Neural progenitor cell (in vitro differentiated cells): ENCODE measurements at places on chromosomes 12 and 14.

- peak overlapping the region; percentile 100 for H3K4me3 ChIP-seq
- peaks cover 5% of the 10 kb centered on the region for H3K36me3 ChIP-seq
- H3K27me3 ChIP-seq: peaks cover 15% of the 10 kb centered on the region
- peak overlapping the region; percentile 99 for H3K27ac ChIP-seq
- H3K4me1 ChIP-seq: peaks cover 60% of the 10 kb centered on the region
Observed at GRCh38 chr12:6768990-6769389, 2.8 kb downstream of the PTMS start.

GRCh38 chr14:64573109-64573508, 23.3 kb downstream of the PPP1R36 start:
- H3K27me3 ChIP-seq: no peaks in the 10 kb centered on the region
- DNase-seq: peak; percentile 9
- H3K4me1 ChIP-seq: peaks cover 10% of the 10 kb centered on the region
- no peak overlapping the region for H3K4me3 ChIP-seq

GRCh38 chr12:92912052-92912451, 17.0 kb downstream of the EEA1 start:
- no peak overlapping the region for H3K4me3 ChIP-seq
- H3K4me1 ChIP-seq: no peaks in the 10 kb centered on the region
- H3K36me3 ChIP-seq: peaks cover 3% of the 10 kb centered on the region
- no peaks in the 10 kb centered on the region for H3K27me3 ChIP-seq
- no peak overlapping the region for H3K27ac ChIP-seq

DNA sequence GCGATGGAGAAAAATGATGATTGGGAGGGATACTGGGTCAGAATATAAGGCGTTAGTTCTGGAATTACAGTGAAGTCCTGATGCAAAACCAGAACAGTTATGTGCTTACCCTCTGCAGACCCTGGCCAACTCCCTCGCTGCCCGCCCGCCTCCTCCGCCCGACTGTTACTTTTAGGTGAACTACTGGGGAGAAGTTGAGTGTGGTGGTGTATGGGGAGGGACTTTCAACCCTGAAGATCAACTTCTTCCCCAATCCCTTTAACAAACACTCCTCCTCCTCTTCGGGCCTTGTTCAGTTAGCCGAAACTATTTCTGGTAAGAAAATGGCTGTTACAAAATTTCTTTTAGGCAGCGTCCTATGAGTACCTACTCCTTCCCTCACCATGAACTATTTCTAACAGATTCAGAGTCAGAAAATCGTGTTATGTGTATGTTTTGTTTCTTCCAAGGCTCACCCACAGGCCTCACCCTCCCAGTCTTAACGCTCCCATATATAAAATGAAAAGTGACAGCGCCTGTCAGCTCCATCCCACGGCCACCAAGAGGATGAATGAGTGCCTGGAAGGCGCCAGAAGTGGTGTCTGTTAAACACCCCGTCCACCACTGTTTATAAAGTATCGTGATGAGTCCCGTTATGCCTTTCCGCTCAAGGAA, 1.3 kb downstream of the FBXO33 start:
- DNase-seq: no peak
- no peaks in the 10 kb centered on the region for H3K27me3 ChIP-seq
- H3K4me3 ChIP-seq: peak overlapping the region; percentile 98
- no peak overlapping the region for H3K27ac ChIP-seq

DNA sequence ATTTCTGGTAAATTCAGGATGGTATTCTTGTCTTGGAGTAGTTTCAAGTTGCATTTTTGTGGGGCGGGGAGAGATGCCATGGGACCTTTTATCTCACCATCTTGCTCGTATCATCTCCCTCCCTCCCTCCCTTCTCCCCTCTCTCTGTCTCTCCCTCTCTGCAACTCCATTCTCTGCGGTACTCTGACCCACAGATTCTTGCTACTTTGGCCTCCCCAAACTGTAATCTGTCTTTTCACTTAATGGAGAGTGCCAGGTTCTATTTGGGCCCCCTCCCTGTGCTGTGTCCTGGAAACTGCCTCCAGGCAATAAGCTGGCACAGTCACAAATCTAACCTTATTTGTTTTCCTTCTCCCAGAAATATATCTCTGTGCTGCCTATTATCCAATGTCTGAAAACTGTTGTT, 175.2 kb downstream of the PAWR start:
- no peaks in the 10 kb centered on the region for H3K27me3 ChIP-seq
- no peak overlapping the region for H3K27ac ChIP-seq
- peaks cover 5% of the 10 kb centered on the region for H3K4me1 ChIP-seq

GRCh38 chr12:64392221-64392620, 1.7 kb upstream of the C12orf56 start:
- no peak overlapping the region for H3K4me3 ChIP-seq
- H3K4me1 ChIP-seq: no peaks in the 10 kb centered on the region
- no peaks in the 10 kb centered on the region for H3K36me3 ChIP-seq
- peak; percentile 49 for DNase-seq
- H3K27ac ChIP-seq: no peak overlapping the region

DNA sequence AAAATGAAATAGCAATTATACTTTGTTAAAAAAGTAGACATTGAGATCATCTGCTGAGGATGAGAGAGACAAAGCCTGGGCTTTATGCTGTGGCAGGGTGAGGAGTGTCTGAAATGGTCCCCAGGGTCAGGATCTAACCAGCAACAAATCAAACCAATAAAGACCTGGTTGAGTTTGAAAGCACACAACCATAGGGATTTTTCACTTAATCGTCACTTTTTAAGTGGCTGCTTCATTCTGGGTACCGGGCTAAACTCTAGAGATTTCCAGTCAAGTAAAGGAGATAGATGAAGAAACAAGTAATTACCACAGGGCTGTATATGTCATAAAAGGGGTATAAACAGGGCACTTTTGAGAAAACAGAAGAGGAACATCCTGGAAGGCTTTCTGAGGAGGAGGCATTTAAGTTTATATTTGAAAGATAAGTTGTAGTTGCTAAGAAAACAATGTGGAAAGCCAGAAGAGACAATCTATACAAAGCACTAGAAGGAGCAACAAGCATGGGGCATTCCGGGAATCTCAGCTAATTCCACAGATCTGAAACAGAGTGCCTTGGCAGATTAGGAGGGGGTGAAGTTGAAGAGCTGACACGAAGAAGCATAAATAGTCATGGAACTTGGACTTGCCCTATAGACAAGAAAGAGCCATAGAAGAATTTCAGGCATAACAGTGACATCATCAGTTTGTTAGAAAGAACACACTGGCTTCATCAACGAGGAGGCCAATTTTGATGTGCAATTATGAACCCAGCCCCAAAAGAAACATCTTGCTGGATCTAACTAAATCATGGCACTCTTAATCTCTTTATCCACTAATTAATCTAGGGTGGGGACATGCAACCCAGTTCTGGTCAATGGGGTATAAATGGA, 46.9 kb upstream of the FRS2 start:
- DNase-seq: no peak
- H3K4me1 ChIP-seq: no peaks in the 10 kb centered on the region
- no peak overlapping the region for H3K4me3 ChIP-seq
- H3K27ac ChIP-seq: no peak overlapping the region
- H3K27me3 ChIP-seq: no peaks in the 10 kb centered on the region

GRCh38 chr14:53161758-53162435, 8.8 kb upstream of the DDHD1 start:
- no peaks in the 10 kb centered on the region for H3K4me1 ChIP-seq
- H3K36me3 ChIP-seq: no peaks in the 10 kb centered on the region
- H3K4me3 ChIP-seq: no peak overlapping the region
- no peak for DNase-seq
- H3K27ac ChIP-seq: no peak overlapping the region
- no peaks in the 10 kb centered on the region for H3K27me3 ChIP-seq

- H3K27me3 ChIP-seq: no peaks in the 10 kb centered on the region
- no peaks in the 10 kb centered on the region for H3K36me3 ChIP-seq
- H3K27ac ChIP-seq: no peak overlapping the region
- DNase-seq: no peak
- H3K4me3 ChIP-seq: no peak overlapping the region
Observed at GRCh38 chr12:96107236-96107635, 71.8 kb upstream of the LTA4H start.

GRCh38 chr12:68367116-68367515, 35.0 kb upstream of the MDM1 start:
- H3K4me3 ChIP-seq: no peak overlapping the region
- no peaks in the 10 kb centered on the region for H3K27me3 ChIP-seq
- no peak overlapping the region for H3K27ac ChIP-seq
- DNase-seq: no peak
- peaks cover 8% of the 10 kb centered on the region for H3K4me1 ChIP-seq
- H3K36me3 ChIP-seq: no peaks in the 10 kb centered on the region

- DNase-seq: peak; percentile 42
- H3K4me1 ChIP-seq: peaks cover 73% of the 10 kb centered on the region
- no peak overlapping the region for H3K27ac ChIP-seq
- no peaks in the 10 kb centered on the region for H3K36me3 ChIP-seq
- H3K27me3 ChIP-seq: no peaks in the 10 kb centered on the region
Observed at GRCh38 chr14:99540196-99541032, 59.2 kb downstream of the CCNK start.
